ENCODE measurements at places on chromosomes 12 and 14. TPM values are rescaled to one million over a fixed set of nuclear protein-coding genes. Genes with fewer than 3 reads are reported as not detected.
A peak's percentile ranks its signal among the peaks of the same experiment; 100 is the strongest.

- no peak for DNase-seq
Observed at GRCh38 chr14:84262932-84263331, 1267.0 kb upstream of the FLRT2 start.

Gene NKX2-8
- total RNA-seq, result 0.46 TPM

- DNase-seq, result no peak
Observed at GRCh38 chr12:89389755-89390661, 37.7 kb upstream of the DUSP6 start.

GRCh38 chr12:120631097-120631496, 9.3 kb upstream of the CABP1 start:
- DNase-seq, result no peak

GRCh38 chr12:66074561-66074960, 56.0 kb downstream of the LLPH start:
- DNase-seq, result no peak

Gene MFAP5
- total RNA-seq, result not detected

DNA sequence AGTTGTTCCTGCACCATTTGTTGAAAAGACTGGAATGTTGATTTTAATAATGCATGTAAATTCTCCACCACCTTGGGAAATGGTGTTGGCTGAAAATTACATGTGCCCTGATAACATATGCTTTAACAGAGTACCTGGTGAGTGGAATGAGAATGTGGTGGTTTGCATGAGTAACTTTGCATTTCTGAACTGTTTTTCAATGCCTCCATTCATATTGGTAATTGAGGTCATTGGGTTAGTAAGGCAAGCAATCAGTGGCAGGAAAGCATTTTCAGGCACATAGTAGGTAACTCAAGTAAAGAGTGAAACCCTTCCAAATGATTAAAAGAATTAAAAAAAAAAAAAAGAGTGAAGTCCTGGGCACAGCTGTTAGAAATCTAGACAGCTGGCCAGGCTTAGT, 32.2 kb upstream of the BICD1 start:
- no peak for DNase-seq

- no peak for DNase-seq
Observed at GRCh38 chr14:68474741-68475140, 318.1 kb downstream of the ZFP36L1 start.

Gene GPR162
- total RNA-seq, result 0.94 TPM

DNA sequence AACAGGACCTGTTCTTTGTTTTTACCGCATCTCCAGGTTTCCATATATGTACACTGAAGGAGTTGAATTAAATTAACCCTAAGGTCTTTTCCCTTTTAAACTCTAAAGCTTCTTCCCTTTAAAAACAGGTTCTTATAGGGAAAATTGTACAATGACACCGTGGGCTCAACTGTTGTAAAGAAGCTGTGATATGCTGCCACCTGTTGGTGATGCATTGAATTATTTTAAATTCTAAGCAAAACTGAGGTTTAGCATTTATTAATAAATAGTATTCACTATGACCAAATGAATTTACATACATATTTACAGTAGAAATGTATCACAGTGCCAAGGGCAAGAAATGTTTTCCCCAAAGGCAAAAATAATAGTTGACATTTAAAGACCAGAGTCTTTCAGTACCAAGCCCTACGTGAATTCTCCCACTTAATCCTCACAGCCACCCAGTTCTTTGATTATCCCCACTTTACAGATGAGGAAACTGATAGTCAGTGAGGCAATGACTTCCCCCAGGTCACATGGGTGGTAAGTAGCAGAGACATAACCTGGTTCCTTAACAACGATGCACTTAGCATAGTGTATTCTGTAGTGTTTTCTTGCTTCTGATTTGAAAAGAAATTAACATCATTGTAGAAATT, 35.7 kb upstream of the TMEM263 start:
- peak; percentile 51 for DNase-seq

- no peak for DNase-seq
Observed at GRCh38 chr12:32336261-32336660, 63.1 kb upstream of the FGD4 start.

GRCh38 chr12:68980476-68981212, 47.7 kb upstream of the CPM start:
- DNase-seq, result no peak

DNA sequence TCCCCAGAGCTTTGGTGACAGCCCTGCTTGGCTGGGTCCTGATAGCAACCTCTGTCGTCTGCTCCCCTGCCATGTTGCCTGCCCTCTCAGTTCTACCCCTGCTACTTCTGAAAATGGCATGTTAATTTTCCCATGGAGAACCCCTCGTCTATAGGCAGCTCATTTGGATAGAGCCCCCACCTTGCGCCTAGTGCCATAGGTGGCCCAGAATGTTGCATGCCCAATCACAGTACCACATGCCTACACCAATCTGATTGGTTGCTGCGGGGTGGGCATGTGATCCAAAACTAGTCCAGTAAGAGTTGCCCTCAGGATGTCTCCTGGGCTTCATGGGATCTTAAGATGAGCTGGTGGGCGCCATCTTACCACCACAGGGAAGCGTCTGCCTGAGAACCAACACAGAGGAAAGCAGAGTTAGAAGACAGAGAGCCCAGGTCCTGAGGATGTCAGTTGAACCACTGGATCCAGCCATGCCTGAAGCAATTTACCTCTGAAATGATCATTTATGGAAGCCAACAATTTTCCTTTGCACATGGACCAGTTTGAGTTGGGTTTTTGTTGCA, 85.7 kb downstream of the PAPOLA start:
- DNase-seq, result no peak

Gene STYK1
- total RNA-seq, result 0.89 TPM

DNA sequence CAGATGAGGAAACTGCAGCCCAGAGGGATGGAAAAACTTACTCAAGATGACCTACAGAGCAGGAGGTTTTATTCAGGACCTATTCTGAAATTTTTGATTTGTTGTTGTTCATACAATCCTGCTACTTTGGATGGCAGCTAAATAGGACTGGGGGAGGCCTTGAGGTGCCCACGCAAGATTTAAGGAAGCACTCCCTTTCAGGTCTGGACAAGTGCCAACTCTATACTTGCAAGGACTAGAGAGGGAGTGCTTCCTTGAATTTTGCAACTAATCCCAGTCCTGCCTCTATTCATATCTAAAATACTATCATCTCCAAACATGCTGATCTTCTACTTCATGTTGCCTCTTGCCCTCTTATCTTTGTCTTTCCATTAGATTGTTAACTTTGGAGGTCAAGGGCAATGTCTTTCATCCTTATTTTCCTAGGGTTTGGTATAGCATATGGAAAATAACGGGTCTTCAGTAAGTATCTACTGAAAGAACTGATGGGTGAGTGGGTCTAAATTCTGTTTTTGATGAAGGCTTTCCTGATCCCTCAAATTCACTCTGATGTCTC, 28.6 kb upstream of the PPM1H start:
- DNase-seq, result no peak

GRCh38 chr12:107788281-107788680, 13.8 kb downstream of the ASCL4 start:
- DNase-seq, result no peak

DNA sequence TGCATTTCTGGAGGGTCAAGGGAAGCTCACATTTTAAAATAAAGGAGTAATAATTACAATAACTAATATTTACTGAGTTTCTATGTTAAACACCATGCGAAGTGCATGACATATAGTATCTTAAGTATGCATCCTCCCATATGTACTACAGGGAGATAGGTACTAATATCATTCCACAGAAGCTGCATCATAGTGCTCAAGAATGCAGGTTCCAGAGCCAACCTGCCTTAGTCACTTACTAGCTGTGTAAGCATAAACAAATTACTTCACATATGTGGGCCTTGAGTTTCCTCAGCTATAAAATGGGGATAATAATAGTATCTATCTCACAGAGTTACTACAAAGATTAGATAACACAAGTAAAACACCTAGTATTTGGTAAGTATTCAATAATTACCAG, 18.3 kb downstream of the ARMH4 start:
- DNase-seq, result no peak

GRCh38 chr12:119415714-119416113, 81.2 kb downstream of the CCDC60 start:
- DNase-seq, result no peak

- DNase-seq, result no peak
Observed at GRCh38 chr12:25045869-25046268, 97.0 kb upstream of the BCAT1 start.

- no peak for DNase-seq
Observed at GRCh38 chr14:103436533-103436932, 51.3 kb downstream of the MARK3 start.

Gene PITPNM2
- 3.4 TPM for total RNA-seq

DNA sequence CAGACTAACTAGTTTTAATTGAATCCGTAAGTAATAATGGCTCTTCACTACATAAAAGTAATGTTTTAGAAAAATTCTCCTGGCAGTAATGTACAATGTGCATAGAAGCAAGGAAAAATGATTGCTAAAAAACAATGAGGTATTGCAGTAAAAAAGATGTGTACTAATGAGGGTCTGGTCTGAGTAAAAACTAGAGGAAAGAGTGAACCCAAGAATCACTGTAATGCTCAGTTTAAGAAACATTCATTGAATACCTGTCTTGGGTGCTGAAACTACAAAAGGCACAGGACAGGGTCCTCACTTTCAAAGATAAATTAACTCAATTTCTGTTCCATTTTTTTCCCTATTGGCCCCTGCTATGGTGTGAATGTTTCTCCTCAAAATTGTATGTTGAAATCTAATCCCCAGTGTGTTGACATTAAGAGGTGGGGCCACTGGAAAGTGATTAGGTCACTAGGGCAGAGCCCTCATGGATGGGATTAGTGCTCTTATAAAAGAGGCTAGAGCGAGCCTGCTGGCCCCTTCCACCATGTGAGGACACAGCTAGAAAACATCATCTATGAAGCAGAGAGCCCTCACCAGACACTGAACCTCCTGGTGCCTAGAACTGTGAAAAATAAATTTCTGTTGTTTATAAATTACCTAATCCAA, 51.6 kb downstream of the RPS6KA5 start:
- peak; percentile 38 for DNase-seq

DNA sequence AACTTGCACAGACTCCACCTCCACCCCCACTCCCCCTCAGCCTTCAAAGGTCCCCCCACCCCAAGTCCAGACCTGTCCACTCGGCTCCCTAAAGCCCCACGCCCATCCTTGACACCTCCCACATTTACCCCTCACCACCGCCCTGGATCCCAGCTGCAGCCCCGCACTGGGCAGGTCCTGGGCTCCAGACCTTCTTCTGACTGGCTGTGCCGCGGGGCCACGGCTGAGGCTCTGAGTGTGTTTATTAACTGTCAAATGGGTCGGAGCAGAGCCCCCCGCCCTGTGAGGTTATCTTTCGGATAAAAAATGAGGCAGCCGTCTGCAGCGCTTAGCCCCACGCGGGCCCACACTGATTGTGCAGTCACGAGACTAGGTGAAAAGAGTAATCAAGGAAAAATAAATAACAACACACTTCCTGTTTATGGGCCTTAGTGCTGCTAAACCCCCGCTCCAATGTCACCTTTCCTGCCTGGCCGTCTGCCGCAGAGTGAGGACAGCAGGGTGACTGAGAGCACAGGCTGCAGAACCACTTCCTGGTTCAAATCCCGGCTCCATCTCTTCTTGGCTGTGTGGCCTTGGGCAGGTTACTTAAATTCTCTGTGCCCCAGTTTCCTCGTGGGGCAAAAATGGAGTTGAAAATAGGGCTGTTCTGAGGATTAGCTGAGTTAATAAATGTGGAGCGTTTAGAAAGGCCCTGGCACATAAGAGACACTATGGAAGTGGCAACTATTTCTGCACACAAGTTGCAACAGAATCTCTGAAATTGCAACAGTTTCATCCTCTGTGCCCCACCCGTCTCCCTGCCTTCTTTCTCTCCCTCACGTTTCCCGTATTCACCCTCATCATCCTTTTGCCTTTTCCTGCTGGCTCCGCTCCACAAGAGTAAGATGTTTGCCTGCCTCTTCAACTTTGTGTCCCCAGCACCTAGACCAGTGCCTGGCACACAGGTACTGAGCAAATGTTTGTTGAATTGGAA, 9.4 kb downstream of the SETD1B start:
- DNase-seq, result no peak

DNA sequence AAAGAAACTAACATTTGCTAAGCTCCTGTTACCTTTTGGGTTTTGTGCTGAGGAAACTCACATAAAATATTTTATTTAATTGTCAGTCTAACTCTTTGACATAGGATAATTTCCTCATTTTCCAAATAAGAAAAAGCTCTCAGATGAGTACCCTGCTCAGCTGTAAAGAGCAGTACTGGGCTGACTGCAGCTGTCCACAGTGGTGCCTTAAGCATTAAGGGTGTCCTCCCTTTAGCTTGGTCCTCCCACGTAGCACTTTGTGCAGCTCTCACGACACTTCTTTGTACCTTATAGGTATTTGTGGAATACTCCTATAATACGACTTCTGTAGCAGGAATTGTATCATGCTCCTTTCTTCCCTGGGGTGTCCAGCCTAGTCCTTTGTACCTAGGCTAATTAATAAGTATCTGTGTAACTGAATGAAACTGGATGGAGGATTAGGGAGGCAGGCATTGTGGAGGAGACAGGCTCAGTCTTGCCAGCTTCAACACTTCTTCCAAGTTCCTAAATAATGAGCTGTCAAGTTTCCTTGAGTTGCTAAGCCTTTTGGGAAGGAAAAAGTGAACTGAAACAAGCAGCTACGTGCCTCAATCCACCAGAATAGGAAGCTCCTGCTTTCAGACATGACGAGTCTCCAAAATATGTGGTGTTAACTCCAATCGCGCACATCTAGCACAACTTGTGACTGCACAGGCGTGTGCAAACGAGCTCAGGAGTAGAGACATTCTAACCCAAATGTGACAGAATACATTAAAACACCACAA, 123.0 kb downstream of the SLC38A4 start:
- no peak for DNase-seq

- DNase-seq, result no peak
Observed at GRCh38 chr12:6201213-6201608, 1.0 kb downstream of the CD9 start.

DNA sequence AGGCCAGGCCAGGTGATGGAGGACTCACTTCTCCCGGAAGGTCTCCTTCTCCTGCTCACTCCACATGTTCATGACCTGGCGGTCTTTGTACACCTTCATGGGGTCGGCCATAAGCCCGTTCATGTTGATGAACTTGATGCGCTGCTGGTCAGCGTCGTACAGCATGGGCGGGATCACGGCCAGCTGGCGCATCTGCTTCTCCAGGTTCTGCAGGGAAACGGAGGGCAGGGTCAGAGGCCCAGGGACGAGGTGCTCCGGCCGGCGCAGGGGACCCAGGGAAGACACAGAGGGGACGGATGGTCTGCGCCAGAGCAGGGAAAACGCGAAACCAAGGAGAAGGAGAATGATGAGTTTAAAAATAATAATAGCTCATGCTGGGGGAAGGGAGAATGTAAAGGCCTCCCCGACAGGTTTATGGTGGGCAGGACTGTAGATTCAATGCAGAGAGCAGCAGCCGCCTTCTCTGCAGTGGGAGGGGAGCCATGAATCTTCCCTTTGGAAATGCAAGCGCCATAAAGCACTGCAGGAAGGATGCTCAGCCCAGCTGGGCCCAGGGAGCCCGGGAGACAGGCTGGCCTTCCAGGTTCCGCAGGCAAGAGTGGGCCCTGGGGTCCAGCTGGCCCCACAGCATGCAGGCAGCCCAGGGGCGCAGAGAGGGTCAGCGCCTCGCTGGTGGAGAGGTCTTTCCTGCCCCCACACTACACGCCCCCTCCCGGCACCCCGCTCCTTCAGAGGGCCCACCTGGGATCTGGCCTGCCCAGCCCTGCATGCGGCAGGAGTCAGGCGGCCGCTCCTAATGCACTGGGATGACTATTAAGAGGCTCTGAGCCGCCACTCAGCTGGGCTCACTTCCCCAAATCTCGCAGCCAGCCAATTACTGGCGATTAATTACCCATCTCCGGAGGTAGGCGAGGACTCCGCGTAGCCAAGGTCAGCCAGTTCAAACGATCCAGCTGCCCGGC, 132.0 kb downstream of the RFLNA start:
- no peak for DNase-seq

GRCh38 chr14:61621444-61621843, 73.9 kb upstream of the HIF1A start:
- no peak for DNase-seq

GRCh38 chr12:23950210-23950774, 822 bp upstream of the SOX5 start:
- DNase-seq, result no peak

All from NCI-H460 (cell line).